ENCODE measurements at places on chromosomes 13 and 19.

DNA sequence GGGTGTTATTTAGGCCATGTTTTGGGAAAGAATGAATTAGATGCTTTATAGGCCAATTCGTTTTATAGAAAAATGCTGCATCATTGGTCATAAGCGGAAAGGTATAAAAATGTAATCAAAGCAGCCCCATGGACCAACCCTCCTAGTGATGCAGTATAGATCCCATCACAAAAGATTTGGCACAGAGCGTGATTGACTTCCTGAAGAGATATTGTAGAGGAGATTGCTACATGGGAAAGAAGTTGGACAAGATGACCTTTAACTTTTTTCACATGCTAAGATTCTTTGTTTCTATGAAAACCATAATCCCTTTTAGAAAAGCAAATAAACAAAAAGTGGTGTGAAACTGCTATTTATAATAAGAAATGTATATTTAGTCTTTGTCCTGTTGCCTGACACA, 136.5 kb upstream of the FNDC3A start:
- no peaks in the 10 kb centered on the region for H3K4me1 ChIP-seq
- H3K36me3 ChIP-seq: peaks cover 3% of the 10 kb centered on the region
- H3K27me3 ChIP-seq: peaks cover 2% of the 10 kb centered on the region
- H3K27ac ChIP-seq: no peak overlapping the region

DNA sequence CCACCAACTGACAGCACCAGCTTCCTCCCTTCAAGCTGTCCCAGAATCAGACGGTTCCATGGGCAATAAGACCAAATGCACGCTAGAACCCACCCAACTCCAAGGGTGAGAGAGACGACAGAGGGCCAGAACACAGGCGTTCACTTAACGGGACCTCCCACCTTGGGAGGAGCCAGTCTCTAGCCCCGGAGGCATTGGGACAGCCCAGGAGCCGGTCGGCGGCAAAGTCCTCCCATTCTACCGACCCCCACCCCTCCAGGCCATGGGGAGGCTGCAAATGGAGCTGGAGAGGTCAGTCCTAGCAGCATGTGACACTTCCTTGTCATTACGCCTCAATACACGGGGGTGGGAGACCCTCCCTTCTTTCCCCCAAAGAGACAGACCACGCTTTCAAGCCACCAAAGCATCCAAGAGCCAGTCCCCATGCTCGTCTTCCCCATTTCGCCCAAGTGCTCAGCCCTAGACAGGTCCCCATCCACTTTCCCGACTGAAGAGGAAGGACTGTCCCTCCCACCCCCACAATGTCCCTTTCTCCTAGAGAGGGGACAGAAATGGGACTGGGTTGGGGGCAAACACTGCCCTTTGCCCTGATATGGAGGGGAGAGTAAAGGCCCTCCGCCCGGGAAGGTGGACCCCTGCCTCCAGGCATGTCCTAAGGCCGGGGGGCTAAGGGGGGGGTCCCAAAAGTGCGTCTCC, 964 bp downstream of the KHSRP start:
- no peak for DNase-seq
- no peak overlapping the region for H3K27ac ChIP-seq
- H3K27me3 ChIP-seq: no peaks in the 10 kb centered on the region
- peak overlapping the region; percentile 86 for H3K4me3 ChIP-seq
- H3K36me3 ChIP-seq: peaks cover 6% of the 10 kb centered on the region

DNA sequence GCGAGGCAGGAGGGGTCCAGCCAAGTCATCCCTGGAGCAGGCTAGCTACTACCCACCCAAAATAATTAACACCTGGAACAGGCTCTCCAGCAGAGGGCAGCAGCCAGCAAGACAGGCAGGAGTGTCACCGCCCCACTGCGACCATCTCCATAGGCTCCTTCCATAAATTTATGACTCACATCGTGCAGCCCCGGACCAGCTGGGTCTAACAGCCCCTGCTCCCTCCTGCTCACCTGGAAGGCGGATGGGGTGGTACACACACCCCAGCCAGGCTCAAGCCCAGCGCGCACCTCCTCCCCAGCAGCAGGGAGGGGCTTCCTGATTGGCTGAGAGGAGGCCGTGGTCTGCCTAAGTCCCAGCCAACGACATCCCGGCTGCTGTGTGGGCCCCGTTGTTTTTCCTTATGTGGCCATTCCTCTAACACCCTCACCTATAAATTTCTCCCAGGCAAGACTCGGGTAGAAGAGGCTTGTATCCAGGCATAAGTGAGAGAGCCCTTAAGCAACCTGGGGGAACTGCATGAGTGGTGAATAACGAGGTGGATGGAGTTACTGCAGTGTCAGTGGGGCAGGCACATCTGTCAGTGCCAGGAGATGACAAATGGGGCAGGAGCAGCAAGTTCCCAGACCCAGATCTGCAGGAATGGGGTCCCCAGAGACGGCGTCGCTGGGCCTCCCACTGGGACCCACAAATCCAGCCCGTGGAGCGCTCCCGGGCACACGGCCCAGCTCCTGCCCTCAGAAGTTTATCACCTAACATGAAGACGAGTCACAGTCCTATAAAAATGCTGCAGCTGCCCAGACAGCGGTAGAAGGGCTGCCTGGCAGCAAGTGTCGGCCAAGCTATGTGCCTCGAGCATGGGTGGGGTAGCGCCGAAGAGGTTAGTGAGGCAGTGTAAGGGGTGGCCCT, 43.1 kb downstream of the CEBPG start:
- H3K4me3 ChIP-seq: peak overlapping the region; percentile 68
- no peaks in the 10 kb centered on the region for H3K36me3 ChIP-seq
- no peak overlapping the region for H3K27ac ChIP-seq
- no peaks in the 10 kb centered on the region for H3K27me3 ChIP-seq
- peaks cover 5% of the 10 kb centered on the region for H3K4me1 ChIP-seq
- DNase-seq: peak; percentile 59

DNA sequence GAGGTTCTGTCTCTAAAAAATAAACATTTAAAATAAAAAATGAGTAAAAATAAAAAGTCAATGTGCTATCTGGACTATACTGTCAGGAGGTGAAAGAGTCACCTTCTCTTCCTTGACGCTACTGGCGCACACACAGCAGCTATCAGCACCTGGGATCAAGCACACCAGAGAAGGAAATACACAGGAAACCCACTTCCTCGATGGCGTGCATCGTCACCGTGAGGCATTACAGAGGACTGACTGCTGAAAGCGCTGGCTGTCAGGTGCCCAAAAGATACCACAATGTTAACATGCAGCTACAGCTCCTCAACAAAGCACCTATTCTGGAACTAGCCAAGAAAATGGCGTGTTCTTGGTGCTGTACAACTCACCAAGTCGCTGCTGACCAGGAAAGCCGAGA, 6.1 kb downstream of the SLC35E1 start:
- H3K27ac ChIP-seq: peak overlapping the region; percentile 94
- H3K36me3 ChIP-seq: peaks cover 32% of the 10 kb centered on the region
- H3K4me1 ChIP-seq: peaks cover 9% of the 10 kb centered on the region
- no peaks in the 10 kb centered on the region for H3K27me3 ChIP-seq
- no peak for DNase-seq
- H3K4me3 ChIP-seq: peak overlapping the region; percentile 11

DNA sequence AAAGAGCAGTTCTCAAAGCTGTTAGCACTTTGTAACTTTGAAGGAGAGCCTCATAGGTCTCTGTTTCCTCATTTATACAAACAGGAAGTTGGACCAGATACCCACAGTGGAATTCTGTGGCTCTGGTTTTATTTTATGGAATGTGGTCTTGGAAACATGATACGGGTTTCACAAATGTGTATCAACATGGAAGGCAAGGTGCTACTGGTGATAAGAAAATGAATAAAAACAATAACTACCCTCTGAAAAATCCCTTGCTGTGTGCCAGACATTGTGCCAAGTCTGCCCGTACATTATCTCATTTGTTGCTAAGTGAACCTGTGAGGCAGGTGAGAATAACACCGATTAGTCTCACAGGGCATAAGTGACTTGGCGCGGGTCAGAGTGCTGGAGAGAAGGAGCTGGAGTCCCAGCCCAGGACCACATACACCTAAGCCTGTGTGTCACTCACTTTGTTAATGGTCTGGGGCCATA, 45.0 kb upstream of the RNF113B start:
- H3K4me1 ChIP-seq: no peaks in the 10 kb centered on the region
- H3K4me3 ChIP-seq: no peak overlapping the region
- H3K27me3 ChIP-seq: peaks cover 9% of the 10 kb centered on the region
- DNase-seq: no peak
- no peak overlapping the region for H3K27ac ChIP-seq
- no peaks in the 10 kb centered on the region for H3K36me3 ChIP-seq

GRCh38 chr13:80441968-80442367, 101.0 kb upstream of the SPRY2 start:
- peak overlapping the region; percentile 17 for H3K27ac ChIP-seq
- H3K36me3 ChIP-seq: no peaks in the 10 kb centered on the region
- H3K4me1 ChIP-seq: peaks cover 10% of the 10 kb centered on the region
- DNase-seq: no peak

GRCh38 chr19:4773047-4773640, 18.4 kb upstream of the FEM1A start:
- no peak for DNase-seq
- peaks cover 1% of the 10 kb centered on the region for H3K36me3 ChIP-seq
- H3K4me3 ChIP-seq: no peak overlapping the region
- H3K27me3 ChIP-seq: peaks cover 15% of the 10 kb centered on the region

- H3K27ac ChIP-seq: no peak overlapping the region
- no peaks in the 10 kb centered on the region for H3K36me3 ChIP-seq
Measured at GRCh38 chr19:13729859-13730258, 34.5 kb upstream of the MRI1 start.

DNA sequence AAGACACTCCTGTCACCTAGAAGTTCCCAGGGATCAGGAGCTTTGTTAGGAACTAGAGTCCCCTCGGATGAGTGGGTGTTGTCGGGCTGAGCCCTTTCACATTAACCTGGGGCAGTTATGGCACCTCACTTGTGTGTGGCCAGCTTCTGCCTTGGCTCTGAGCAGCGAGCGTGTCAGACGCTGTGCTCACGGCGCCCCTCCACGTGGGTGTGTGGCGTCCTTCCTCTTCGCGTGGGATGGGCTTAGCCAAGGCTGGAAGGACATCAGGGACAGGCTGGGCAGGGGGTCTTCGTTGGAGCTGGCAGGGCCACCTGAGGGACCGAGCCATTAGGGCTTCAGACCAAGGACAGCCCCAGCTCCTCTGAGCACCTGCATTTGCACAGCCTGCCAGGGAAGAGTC, 23.4 kb downstream of the DOT1L start:
- H3K4me3 ChIP-seq: peak overlapping the region; percentile 54
- H3K4me1 ChIP-seq: peaks cover 28% of the 10 kb centered on the region
- no peak for DNase-seq
- H3K27ac ChIP-seq: peak overlapping the region; percentile 76
- no peaks in the 10 kb centered on the region for H3K27me3 ChIP-seq

DNA sequence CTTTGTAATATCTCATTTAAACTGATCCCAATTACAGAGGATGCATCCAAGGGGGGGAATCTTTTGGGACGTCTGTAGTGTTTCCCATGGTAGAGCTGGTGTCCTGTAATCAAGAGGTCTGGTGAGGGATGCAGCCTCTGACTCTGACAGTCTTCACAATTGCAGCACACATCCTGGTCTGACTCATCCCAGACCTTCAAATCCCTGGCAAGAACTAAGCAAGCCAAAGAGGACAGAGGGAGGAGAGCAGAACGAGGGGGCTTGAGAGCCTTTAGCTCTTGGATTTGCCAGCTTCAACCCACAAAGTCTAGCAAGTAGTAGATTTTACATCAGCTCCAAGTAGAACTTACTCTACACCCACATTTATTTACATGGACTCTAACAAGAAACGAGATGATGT, 17.3 kb upstream of the FCGBP start:
- peak overlapping the region; percentile 95 for H3K27ac ChIP-seq
- no peaks in the 10 kb centered on the region for H3K27me3 ChIP-seq

GRCh38 chr13:79987323-79987722, 353.6 kb downstream of the SPRY2 start:
- H3K4me1 ChIP-seq: no peaks in the 10 kb centered on the region
- H3K27ac ChIP-seq: no peak overlapping the region
- peaks cover 3% of the 10 kb centered on the region for H3K27me3 ChIP-seq
- DNase-seq: no peak

- no peak overlapping the region for H3K4me3 ChIP-seq
- no peak for DNase-seq
- peaks cover 6% of the 10 kb centered on the region for H3K4me1 ChIP-seq
- peaks cover 10% of the 10 kb centered on the region for H3K27me3 ChIP-seq
- no peak overlapping the region for H3K27ac ChIP-seq
- peaks cover 6% of the 10 kb centered on the region for H3K36me3 ChIP-seq
Measured at GRCh38 chr19:1699386-1699785, 47.0 kb upstream of the TCF3 start.

- H3K27ac ChIP-seq: no peak overlapping the region
- DNase-seq: no peak
- H3K27me3 ChIP-seq: peaks cover 9% of the 10 kb centered on the region
- no peak overlapping the region for H3K4me3 ChIP-seq
- H3K4me1 ChIP-seq: peaks cover 6% of the 10 kb centered on the region
Measured at GRCh38 chr19:46463516-46463915, 7.8 kb downstream of the PNMA8A start.

- H3K27me3 ChIP-seq: peaks cover 3% of the 10 kb centered on the region
- DNase-seq: no peak
- no peak overlapping the region for H3K27ac ChIP-seq
Measured at GRCh38 chr13:111969551-111970135, 97.3 kb upstream of the SOX1 start.

DNA sequence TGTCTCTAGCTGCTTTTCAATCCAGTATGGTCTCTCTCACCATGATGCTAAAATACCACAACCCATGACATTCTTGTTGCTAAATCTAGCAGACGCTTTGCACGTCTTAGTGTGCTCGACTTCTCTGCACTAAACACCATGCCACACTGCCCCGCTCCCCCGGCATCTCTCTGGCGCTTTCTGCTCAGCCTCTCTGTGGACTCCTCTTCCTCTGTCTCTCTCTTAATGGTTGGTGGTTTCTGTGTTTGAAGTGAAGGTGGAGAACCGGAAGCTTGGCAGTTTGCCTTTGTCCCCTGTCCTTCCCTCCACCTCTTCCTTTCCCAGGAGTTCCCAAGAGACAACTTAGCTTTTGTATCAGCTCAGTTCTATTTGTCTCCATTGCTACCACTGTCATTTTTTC, 8.8 kb downstream of the ERCC5 start:
- no peak overlapping the region for H3K4me3 ChIP-seq
- no peaks in the 10 kb centered on the region for H3K27me3 ChIP-seq
- DNase-seq: no peak
- H3K36me3 ChIP-seq: peaks cover 37% of the 10 kb centered on the region
- peaks cover 21% of the 10 kb centered on the region for H3K4me1 ChIP-seq
- peak overlapping the region; percentile 15 for H3K27ac ChIP-seq

GRCh38 chr19:19661675-19662251, 1.7 kb downstream of the ATP13A1 start:
- peaks cover 23% of the 10 kb centered on the region for H3K4me1 ChIP-seq
- no peaks in the 10 kb centered on the region for H3K27me3 ChIP-seq

Data from memory B cell (primary cell).